ENCODE measurements at places on chromosomes 13 and 19. TPM values are rescaled to one million over a fixed set of nuclear protein-coding genes. Genes with fewer than 3 reads are reported as not detected.

SMIM44 gene
- total RNA-seq: not detected

PGLYRP1 gene
- total RNA-seq: not detected

ZSCAN4 gene
- total RNA-seq: not detected

POLD1 gene
- 154 TPM for total RNA-seq

UBL5 gene
- total RNA-seq: 326 TPM

PGLYRP2 gene
- 0.13 TPM for total RNA-seq

ZNF284 gene
- 2.4 TPM for total RNA-seq

ZNF729 gene
- not detected for total RNA-seq

DNA sequence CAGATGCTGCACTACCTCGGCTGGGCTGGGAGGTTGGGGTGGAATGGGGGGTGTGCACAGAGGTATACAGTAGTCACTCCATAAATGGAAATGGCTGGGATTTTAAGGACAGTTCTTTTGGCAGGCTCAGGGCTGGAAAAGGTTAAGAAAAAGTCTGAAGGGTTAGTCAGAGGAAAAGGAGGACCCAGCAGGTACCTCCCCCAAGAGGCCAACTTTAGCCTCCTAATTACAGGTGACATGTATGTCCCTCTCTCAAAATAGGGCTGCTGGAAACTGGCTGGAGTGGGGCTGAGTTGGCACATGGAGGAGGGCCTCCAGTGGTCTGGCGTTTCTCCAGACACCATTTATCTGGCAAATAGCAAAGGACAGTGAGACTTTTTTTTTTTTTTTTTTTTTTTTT lies 994 bp downstream of the CCDC194 start:
- H3K27ac ChIP-seq: no peak overlapping the region
- H3K27me3 ChIP-seq: no peaks in the 10 kb centered on the region
- DNase-seq: no peak
- no peak overlapping the region for H3K4me3 ChIP-seq
- H3K36me3 ChIP-seq: no peaks in the 10 kb centered on the region
- peaks cover 20% of the 10 kb centered on the region for H3K4me1 ChIP-seq

GRCh38 chr13:92538164-92538563 lies 688.4 kb upstream of the GPC6 start:
- H3K27me3 ChIP-seq: no peaks in the 10 kb centered on the region
- no peaks in the 10 kb centered on the region for H3K36me3 ChIP-seq
- no peak for DNase-seq
- no peak overlapping the region for H3K27ac ChIP-seq
- no peak overlapping the region for H3K4me3 ChIP-seq

DNA sequence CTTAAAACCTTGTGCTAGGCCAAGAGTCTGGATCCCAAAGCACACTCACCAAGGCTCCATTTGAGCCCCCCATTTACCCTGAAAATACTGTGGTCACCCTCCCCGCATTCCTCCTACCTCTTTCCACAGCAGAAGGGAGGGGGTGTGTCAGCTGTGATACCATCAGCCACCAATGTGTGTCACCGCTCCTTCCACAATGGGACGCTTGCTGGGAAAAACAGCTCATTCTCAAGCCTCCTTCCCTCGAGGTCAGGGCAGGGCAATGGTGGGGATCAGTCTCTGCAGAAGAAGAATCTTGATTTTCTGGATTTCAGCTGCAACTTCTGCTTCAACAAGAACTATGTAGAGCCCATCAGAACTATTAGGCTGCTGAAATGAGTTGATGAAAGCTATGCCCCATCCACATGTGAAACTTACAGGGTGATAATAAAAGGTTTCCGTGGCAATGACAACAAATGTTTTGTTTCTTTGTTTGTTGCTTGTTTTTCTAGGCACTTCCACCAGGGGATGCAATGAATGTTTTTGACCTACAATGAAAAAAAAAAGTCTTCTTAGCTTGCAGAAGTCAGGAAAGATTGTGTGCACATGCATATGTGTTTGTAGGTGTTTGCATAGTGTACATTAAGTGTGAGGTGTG lies 26.4 kb upstream of the ZNF507 start:
- no peak overlapping the region for H3K27ac ChIP-seq
- H3K4me1 ChIP-seq: no peaks in the 10 kb centered on the region
- no peak for DNase-seq
- peaks cover 3% of the 10 kb centered on the region for H3K27me3 ChIP-seq
- H3K36me3 ChIP-seq: no peaks in the 10 kb centered on the region

- H3K4me3 ChIP-seq: no peak overlapping the region
- no peaks in the 10 kb centered on the region for H3K27me3 ChIP-seq
- H3K27ac ChIP-seq: no peak overlapping the region
- DNase-seq: no peak
Measured at GRCh38 chr19:33278403-33279269, 23.7 kb downstream of the CEBPA start.

- H3K4me3 ChIP-seq: no peak overlapping the region
- no peaks in the 10 kb centered on the region for H3K36me3 ChIP-seq
- H3K27me3 ChIP-seq: no peaks in the 10 kb centered on the region
- DNase-seq: no peak
- no peak overlapping the region for H3K27ac ChIP-seq
Measured at GRCh38 chr13:95485045-95485517, 67.4 kb upstream of the CLDN10 start.

DNA sequence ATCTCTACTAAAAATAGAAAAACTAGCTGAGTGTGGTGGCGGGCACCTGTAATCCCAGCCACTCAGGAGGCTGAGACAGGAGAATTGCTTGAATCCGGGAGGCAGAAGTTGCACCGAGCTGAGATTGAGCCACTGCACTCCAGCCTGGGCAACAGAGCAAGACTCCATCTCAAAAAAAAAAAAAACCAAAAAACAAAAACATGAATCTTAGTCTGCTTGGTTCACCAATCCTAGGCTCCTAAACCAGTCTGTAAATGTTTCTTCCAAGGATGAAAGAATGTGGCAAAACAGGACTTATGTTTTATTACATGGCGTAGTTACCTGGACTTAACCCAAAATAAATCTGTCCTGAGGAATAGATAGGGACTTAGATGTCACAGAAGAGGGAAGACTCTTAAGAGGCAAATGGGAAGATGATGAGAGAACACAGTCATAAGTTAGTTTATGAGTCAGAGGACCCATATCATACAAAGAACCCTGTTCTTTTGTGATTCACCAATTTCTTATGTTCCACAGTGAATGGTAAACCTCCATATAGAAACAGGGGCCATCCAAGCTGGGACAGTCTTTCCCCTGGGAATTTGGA lies 6.9 kb upstream of the FBXL3 start:
- no peaks in the 10 kb centered on the region for H3K4me1 ChIP-seq
- no peaks in the 10 kb centered on the region for H3K27me3 ChIP-seq
- no peaks in the 10 kb centered on the region for H3K36me3 ChIP-seq
- no peak overlapping the region for H3K4me3 ChIP-seq

DNA sequence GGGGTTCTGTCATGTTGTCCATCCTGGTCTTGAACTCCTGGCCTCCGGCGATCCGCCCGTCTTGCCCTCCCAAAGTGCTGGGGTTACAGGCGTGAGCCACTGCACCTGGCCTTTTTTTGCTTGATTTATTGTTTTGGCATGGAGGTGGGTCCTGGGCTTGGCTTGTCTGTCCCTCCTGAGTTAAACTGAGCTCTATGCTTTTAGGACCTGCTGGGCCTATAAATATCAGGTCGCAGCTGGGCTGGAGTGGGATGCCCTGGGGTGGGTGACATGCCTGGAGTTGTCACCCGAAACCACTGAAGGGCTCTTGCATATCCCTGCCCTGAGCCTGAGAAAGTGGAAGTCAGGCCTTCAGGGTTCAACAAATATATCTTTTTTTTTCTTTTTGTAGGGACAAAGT lies 5.5 kb downstream of the ARRDC5 start:
- H3K27ac ChIP-seq: no peak overlapping the region
- H3K27me3 ChIP-seq: no peaks in the 10 kb centered on the region
- H3K4me3 ChIP-seq: no peak overlapping the region
- DNase-seq: no peak
- no peaks in the 10 kb centered on the region for H3K36me3 ChIP-seq

GRCh38 chr19:2811221-2811722 lies 8.4 kb upstream of the ZNF554 start:
- H3K27ac ChIP-seq: no peak overlapping the region
- H3K27me3 ChIP-seq: no peaks in the 10 kb centered on the region
- H3K4me3 ChIP-seq: no peak overlapping the region
- no peak for DNase-seq

GRCh38 chr19:49741210-49741844 lies 21.8 kb downstream of the TSKS start:
- no peak for DNase-seq
- no peak overlapping the region for H3K4me3 ChIP-seq
- no peak overlapping the region for H3K27ac ChIP-seq
- no peaks in the 10 kb centered on the region for H3K27me3 ChIP-seq
- no peaks in the 10 kb centered on the region for H3K4me1 ChIP-seq
- no peaks in the 10 kb centered on the region for H3K36me3 ChIP-seq

DNA sequence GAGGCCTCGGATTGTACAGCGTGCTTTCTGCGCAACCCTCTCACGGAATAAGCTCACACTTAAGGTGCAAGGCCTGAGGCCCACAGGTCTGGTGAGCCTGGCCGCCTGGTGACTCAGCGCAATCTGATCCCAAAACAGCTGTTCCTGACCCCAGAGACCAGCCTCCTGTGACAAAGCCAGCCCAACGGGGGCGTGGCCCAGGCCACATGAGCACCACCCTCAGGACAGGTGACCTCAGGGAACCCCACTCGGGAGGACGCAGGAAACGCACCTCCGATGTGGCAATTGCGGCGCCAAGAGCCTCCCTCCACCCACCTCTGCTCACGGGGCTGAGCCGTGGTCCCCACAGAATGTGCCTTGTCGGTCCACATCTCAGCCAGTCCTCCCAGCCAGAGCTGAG lies 26.4 kb downstream of the GRTP1 start:
- H3K4me1 ChIP-seq: no peaks in the 10 kb centered on the region
- H3K27me3 ChIP-seq: no peaks in the 10 kb centered on the region
- no peaks in the 10 kb centered on the region for H3K36me3 ChIP-seq

GRCh38 chr19:32909257-32909656 lies 39.7 kb upstream of the SLC7A9 start:
- H3K27ac ChIP-seq: no peak overlapping the region
- no peaks in the 10 kb centered on the region for H3K27me3 ChIP-seq
- no peaks in the 10 kb centered on the region for H3K4me1 ChIP-seq
- no peak overlapping the region for H3K4me3 ChIP-seq
- no peaks in the 10 kb centered on the region for H3K36me3 ChIP-seq

- H3K36me3 ChIP-seq: no peaks in the 10 kb centered on the region
- no peak overlapping the region for H3K4me3 ChIP-seq
Measured at GRCh38 chr13:50357136-50357535, 341.9 kb downstream of the KCNRG start.

Data from CD8-positive, alpha-beta memory T cell (primary cell).